Pancreas (tissue), 10 donors: ENCODE measurements at places on chromosomes 2 and 18. TPM values are rescaled to one million over a fixed set of nuclear protein-coding genes. Genes with fewer than 3 reads are reported as not detected.

DNA sequence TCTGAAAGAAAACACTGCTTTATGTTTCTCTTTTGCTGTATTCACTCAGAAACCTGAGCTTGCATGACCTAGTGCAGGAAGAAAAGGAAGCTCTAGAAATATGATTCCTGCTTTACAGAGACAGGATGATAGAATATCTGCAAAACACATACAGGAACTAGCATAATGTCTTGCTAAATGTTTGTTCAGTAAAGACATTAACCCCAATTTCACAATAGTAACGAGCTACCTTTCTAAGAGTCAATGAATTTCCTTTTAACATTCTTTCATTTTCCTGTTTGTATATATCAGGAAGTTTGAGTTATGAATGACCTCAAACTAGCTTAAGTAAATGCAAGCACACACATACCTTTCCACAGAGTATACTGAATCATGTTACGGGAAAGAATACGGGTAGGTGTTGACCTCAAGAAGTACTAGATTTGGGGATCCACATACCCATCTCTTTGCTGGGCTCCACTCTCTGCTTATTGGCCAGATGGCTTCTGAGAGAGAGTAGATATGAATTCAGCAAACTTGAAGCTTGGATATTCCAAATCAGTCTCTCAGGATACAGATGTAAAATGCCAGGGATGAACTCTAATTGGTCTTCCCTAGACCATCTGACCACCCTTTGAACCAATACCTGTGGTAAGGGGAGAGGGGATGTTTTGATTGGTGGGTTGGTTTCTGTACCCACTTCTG, 18.2 kb upstream of the ACSL3 start:
- H3K27me3 ChIP-seq, result no peaks in the 10 kb centered on the region
- H3K36me3 ChIP-seq, result no peaks in the 10 kb centered on the region
- no peak overlapping the region for H3K4me3 ChIP-seq
- H3K27ac ChIP-seq, result peak overlapping the region; percentile 51
- H3K4me1 ChIP-seq, result no peaks in the 10 kb centered on the region

- H3K4me3 ChIP-seq, result no peak overlapping the region
- H3K27me3 ChIP-seq, result no peaks in the 10 kb centered on the region
- no peaks in the 10 kb centered on the region for H3K4me1 ChIP-seq
- H3K27ac ChIP-seq, result no peak overlapping the region
- H3K36me3 ChIP-seq, result no peaks in the 10 kb centered on the region
- DNase-seq, result no peak
Measured at GRCh38 chr2:50820176-50820575, 211.8 kb downstream of the NRXN1 start.

GRCh38 chr2:65775839-65776238, 343.4 kb upstream of the SPRED2 start:
- no peak overlapping the region for H3K27ac ChIP-seq
- H3K27me3 ChIP-seq, result no peaks in the 10 kb centered on the region
- H3K4me1 ChIP-seq, result no peaks in the 10 kb centered on the region
- no peaks in the 10 kb centered on the region for H3K36me3 ChIP-seq
- no peak overlapping the region for H3K4me3 ChIP-seq

DNA sequence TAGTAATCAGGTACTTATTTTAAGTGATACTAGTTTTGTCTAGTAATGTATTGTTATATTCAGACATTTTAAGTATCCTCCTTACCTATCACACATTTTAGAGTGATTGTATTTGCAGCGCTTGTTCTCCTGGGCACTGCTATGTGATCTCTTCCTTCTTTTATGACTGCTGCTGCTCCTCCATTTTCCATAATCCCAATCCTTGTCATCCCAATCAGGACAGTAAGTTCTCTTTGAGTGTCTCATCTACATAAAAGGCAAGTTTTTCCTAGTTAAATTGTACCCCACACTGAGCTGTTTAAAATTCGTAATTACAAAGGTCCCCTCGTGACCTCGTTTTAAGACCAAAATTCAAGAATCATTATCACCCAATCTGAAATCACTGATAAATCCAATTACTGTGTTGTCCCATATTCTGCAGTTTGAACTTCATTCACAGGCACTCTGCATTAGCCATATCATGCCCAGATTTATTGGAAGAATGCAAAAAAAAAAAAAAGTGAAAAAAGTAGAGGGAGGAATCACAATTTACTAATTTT, 2.8 kb downstream of the CLK1 start:
- peaks cover 27% of the 10 kb centered on the region for H3K36me3 ChIP-seq
- no peak for DNase-seq
- H3K4me3 ChIP-seq, result peak overlapping the region; percentile 74
- H3K4me1 ChIP-seq, result peaks cover 35% of the 10 kb centered on the region
- H3K27me3 ChIP-seq, result no peaks in the 10 kb centered on the region

DNA sequence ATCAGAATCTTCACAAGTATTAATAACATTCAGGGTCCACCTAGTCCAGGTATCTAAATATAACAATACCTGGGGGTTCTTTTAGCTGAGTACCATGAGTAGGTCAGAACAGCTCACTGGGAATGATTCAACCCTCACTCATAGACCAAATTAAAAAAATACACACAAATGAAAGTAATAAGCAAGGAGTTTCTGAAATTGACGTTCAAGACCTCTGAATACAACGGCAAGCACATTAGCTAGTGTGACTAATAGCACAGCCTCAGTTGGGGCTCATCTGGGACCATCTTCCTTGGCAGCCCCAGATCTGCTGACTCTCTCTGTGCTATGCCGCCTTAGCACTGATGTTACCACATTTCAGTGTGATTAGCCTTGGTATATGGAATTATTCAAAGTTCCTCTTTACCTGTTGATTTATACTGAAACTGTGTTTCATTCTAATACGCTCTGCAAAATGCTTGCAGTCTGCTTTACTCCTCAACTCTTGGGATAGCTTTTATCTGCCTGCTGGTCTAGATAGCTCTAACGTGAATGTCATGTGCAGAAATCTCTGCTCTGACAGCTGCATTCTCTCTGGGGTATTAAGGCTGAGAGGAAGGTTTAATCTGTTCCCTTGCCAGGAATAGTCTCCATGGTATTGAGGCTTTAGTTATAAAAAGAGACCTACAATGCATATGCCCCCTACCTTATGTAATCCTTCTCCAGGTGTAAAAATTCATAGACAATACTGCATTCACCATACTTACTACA, 153.3 kb downstream of the METTL4 start:
- no peak for DNase-seq
- H3K27me3 ChIP-seq, result no peaks in the 10 kb centered on the region
- H3K27ac ChIP-seq, result no peak overlapping the region
- no peak overlapping the region for H3K4me3 ChIP-seq
- no peaks in the 10 kb centered on the region for H3K36me3 ChIP-seq

DNA sequence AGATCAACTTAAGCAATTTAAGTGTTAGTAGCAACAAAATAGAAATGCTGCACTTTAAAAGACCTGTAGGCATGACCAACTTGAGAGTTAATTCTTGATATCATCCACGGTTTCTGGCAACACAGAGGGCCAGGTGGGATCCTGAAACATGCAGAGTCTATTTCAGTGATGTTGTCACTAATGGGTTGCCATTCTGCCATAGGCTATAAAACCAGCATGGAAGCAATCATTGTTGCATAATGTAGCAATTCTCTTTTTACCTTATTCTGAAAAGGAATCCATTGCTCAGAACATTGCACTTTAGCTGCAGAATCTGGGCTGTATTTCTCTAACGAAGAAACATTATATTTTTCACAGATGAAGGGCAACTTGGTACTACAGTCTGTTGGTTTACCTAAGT, 53.9 kb upstream of the CD302 start:
- H3K4me1 ChIP-seq, result no peaks in the 10 kb centered on the region
- no peak for DNase-seq

DNA sequence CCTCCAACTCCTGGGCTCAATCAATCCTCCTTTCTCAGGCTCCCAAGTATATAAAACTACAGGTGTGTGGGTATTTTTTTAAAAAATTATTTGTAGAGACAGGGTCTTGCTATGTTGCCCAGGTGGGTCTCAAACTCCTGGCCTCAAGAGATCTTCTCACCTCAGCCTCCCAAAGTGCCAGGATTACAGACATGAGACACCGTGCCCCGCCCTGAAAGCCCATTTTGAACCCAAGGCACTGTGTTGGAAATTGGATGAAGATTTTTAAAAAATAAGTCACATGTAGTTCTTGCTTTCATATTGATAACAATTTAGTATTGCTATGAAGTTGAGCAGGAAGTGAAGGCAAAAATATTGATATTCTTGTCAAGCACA, 472.5 kb upstream of the TNP1 start:
- H3K4me1 ChIP-seq, result no peaks in the 10 kb centered on the region
- H3K27ac ChIP-seq, result peak overlapping the region; percentile 2
- no peak overlapping the region for H3K4me3 ChIP-seq

- H3K4me1 ChIP-seq, result no peaks in the 10 kb centered on the region
- no peaks in the 10 kb centered on the region for H3K36me3 ChIP-seq
- H3K27me3 ChIP-seq, result no peaks in the 10 kb centered on the region
- no peak for DNase-seq
- H3K4me3 ChIP-seq, result no peak overlapping the region
Measured at GRCh38 chr2:38502107-38502506, 100.6 kb downstream of the HNRNPLL start.

- H3K27ac ChIP-seq, result no peak overlapping the region
- DNase-seq, result no peak
- no peak overlapping the region for H3K4me3 ChIP-seq
- H3K36me3 ChIP-seq, result peaks cover 3% of the 10 kb centered on the region
- H3K27me3 ChIP-seq, result no peaks in the 10 kb centered on the region
Measured at GRCh38 chr2:118112771-118113334, 24.6 kb downstream of the INSIG2 start.

- H3K36me3 ChIP-seq, result no peaks in the 10 kb centered on the region
- no peaks in the 10 kb centered on the region for H3K4me1 ChIP-seq
- DNase-seq, result no peak
- H3K27me3 ChIP-seq, result no peaks in the 10 kb centered on the region
- H3K27ac ChIP-seq, result no peak overlapping the region
Measured at GRCh38 chr2:493228-493627, 184.0 kb downstream of the TMEM18 start.

DNA sequence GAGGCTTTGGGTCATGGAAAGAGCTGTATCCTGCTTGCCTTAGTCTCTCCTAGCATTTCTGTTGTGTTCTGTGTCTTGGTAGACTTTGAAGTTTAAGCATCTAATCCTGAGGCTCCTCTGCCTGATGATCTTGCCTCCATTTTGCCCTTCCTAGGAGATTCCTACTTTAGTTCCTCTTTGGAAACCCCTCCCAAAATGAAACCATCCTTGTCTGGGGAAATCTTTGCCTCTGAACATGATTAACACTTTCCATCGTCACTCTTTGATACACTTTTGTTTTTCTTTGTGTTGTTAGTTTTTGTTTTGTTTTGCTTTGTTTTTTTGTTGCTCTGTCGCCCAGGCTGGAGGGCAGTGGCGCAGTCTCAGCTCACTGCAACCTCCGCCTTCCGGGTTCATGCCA, 9.2 kb downstream of the ATG16L1 start:
- H3K4me1 ChIP-seq, result no peaks in the 10 kb centered on the region
- no peak overlapping the region for H3K4me3 ChIP-seq
- DNase-seq, result no peak
- H3K36me3 ChIP-seq, result peaks cover 3% of the 10 kb centered on the region
- no peak overlapping the region for H3K27ac ChIP-seq

DNA sequence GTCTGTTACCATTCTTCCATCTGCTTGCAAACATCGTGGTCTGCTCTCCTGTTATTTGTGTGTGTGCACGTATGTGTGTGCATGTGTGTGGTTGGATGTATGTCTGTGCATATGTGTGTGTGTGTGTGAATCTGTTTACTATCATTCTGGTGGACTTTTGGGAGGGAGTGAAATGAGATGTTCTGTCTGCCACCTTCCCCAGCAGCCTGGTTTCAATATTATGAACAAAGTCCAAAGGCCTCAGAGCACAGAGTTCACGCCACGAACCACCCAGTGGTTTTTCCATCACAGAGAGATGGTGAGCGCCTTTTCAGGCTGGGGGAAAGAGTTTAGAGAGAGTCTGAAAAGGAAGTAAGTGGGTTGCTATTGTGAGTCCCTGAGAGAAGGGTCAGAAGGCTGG, 67.1 kb upstream of the YWHAQ start:
- H3K27me3 ChIP-seq, result no peaks in the 10 kb centered on the region
- H3K36me3 ChIP-seq, result no peaks in the 10 kb centered on the region
- no peaks in the 10 kb centered on the region for H3K4me1 ChIP-seq
- no peak overlapping the region for H3K27ac ChIP-seq

- peak overlapping the region; percentile 97 for H3K27ac ChIP-seq
- no peaks in the 10 kb centered on the region for H3K27me3 ChIP-seq
- H3K4me1 ChIP-seq, result peaks cover 34% of the 10 kb centered on the region
- DNase-seq, result peak; percentile 76
- H3K4me3 ChIP-seq, result peak overlapping the region; percentile 93
- H3K36me3 ChIP-seq, result no peaks in the 10 kb centered on the region
Measured at GRCh38 chr2:222861411-222862105, 722 bp downstream of the ACSL3 start.

GRCh38 chr2:24409171-24409570, 48.8 kb upstream of the ITSN2 start:
- DNase-seq, result no peak
- H3K36me3 ChIP-seq, result no peaks in the 10 kb centered on the region
- H3K4me1 ChIP-seq, result no peaks in the 10 kb centered on the region
- no peak overlapping the region for H3K27ac ChIP-seq
- no peak overlapping the region for H3K4me3 ChIP-seq

DNA sequence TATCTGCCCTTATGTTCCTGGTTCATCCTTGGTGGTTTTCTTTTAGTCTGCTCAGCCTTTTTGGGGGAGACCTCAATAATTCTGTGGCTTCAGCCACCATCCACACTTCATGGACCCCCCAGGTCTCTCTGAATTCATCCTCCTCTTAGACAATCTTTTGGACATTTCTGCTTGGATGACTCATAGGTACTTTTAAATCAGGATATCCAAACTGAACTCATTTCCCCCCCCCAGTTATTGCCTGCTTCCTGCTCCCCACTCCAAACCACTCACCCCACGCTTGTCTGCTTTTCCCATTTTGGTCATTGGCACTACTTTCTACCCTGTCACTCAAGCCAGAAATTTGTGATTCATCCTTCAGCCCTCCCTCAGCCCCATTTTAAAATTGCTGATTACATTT, 78.5 kb downstream of the TANC1 start:
- DNase-seq, result no peak
- no peak overlapping the region for H3K4me3 ChIP-seq
- H3K27me3 ChIP-seq, result no peaks in the 10 kb centered on the region

DNA sequence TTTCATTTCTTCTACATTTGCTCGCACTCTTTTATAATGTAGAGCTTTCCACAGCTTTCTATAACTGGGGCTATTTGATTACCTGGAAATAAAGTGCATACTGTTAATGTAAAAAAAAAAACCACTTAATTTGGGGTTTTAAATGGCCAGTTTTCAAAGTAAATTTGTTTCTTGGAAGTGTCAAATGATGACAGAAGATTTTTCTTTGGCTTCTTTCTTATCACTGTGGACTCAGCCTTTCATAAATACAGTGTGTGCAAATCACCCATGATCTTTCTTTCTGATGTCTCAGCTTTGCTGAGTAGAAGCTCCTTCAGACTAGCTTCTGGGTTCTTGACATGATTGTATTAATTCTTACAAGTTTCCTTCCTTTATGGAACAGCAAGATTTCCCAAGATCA, 525.6 kb downstream of the PARD3B start:
- H3K4me3 ChIP-seq, result no peak overlapping the region
- DNase-seq, result no peak
- no peaks in the 10 kb centered on the region for H3K36me3 ChIP-seq
- no peak overlapping the region for H3K27ac ChIP-seq
- no peaks in the 10 kb centered on the region for H3K4me1 ChIP-seq

GRCh38 chr18:32439802-32440201, 30.9 kb downstream of the GAREM1 start:
- H3K27me3 ChIP-seq, result no peaks in the 10 kb centered on the region
- H3K27ac ChIP-seq, result no peak overlapping the region
- no peak for DNase-seq
- H3K36me3 ChIP-seq, result no peaks in the 10 kb centered on the region
- peaks cover 20% of the 10 kb centered on the region for H3K4me1 ChIP-seq

Gene GLI2
- total RNA-seq, result 1.4 TPM

Gene SERPINB3
- total RNA-seq, result not detected

Gene FAM110C
- 13.3 TPM for total RNA-seq

Gene TRMT61B
- total RNA-seq, result 3.0 TPM

Gene CDK15
- not detected for total RNA-seq

Gene DIS3L2
- 16.8 TPM for total RNA-seq

Gene LIPG
- total RNA-seq, result 5.6 TPM

Gene LONRF2
- 7.1 TPM for total RNA-seq
